HT-29 (cell line): ENCODE measurements at places on chromosomes 11 and 22.

DNA sequence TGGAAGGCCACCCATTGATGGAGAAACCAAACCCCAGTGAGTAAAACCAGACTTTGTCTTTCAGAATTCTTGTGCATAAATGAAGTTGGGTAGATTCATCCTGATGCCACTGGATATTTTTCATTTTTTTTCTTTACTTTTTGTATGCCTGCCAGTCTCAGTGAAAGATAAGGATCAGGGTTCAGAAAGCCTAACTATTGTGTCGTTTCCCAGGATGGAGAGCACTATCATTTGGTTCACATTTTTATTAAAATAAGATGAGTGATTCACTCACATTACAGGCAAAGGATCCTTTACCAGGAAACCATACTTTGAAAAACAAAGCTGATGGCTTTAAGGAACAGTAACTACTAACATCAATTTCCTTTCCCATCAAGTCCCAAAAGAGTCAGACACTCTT is 52.0 kb downstream of the ARFGAP2 start:
- DNase-seq: no peak

DNA sequence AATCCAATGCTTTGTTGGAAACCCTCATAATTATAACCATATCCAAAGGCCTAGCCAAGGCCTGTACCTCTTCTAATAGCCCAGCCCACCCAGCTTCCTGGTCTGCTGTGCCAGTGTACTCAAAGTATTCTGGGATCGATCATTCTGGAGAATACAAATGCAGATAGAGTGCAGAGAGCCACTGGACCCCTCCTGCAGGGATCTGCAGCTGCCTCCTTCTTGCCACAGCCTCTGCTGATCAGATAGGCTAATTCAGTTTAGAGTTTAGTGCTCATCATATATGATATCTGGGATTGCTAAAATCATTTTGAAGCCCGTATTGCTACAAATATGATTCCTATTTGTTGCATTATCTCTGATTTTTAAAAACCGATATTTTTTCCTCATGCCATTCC is 17.5 kb downstream of the CASP5 start:
- DNase-seq: no peak

DNA sequence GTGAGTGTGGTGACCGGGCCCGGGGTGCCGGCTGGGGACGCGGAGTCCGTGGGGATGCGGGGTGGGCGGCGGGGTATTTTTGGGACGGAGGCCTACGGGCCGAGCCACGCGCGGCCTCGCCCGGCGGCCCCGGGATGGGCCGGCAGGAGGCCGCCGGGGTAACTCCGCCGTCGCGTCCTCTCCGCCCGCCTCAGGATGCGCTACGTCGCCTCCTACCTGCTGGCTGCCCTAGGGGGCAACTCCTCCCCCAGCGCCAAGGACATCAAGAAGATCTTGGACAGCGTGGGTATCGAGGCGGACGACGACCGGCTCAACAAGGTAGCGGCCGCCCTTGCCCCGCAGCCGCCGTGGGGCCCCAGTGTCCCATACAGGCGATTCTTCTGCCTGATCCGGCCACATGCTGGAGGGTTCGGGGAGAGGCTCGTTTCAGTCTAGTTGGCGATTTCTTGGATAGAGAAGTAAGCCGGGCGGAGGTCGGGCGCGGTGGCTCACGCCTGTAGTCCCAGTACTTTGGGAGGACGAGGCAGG is 337 bp downstream of the RPLP2 start:
- no peak for DNase-seq

DNA sequence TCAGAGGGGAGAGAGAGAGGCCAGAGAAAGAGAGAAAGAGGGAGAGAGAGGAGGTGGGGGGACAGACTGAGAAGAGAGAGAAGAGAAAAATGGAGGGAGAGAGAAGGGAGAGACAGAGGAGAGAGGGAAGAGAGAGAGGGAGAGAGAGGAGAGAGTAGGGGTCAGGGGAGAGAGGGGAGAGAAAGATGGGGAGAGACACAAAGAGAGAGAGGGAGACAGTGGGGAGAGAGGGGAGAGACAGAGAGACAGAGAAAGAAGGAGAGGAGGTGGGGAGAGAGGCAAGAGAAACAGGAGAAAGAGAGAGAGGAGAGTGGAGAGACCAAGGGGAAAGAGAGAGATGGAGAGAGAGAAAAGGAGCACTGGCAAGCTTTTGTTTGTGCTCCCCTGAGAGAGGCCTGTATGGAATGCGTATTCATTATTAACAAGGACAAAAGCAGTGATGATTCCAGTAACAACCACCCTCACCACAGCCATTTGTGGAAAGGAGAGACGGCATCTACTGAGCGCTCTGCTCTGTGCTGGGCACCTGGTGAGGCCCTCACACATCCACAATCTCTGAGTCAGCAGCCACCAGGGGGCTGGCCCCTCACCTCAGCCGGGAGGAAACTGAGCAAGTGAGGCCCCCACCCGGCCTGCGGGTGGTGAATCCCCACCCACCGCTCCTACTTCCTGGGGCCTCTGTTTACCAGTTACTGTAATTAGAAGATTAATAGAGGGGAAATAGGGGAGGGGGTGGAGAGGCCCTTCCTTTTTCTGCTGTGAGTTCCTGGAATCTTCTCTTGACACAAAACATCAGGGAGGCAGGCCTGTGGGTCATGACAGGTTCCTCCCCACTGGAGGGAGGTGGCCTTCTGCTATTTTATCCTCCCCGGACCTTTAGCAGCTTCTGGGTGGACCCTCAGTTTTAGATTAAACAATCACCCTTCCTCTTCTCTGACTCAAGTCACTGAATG is 14.6 kb upstream of the MIAT start:
- no peak for DNase-seq

- DNase-seq: peak; percentile 98
These were observed 1.4 kb upstream of the NEAT1 start for GRCh38 chr11:65420979-65421793.

- DNase-seq: no peak
These were observed 5.7 kb upstream of the TTLL8 start for GRCh38 chr22:50063589-50064393.

DNA sequence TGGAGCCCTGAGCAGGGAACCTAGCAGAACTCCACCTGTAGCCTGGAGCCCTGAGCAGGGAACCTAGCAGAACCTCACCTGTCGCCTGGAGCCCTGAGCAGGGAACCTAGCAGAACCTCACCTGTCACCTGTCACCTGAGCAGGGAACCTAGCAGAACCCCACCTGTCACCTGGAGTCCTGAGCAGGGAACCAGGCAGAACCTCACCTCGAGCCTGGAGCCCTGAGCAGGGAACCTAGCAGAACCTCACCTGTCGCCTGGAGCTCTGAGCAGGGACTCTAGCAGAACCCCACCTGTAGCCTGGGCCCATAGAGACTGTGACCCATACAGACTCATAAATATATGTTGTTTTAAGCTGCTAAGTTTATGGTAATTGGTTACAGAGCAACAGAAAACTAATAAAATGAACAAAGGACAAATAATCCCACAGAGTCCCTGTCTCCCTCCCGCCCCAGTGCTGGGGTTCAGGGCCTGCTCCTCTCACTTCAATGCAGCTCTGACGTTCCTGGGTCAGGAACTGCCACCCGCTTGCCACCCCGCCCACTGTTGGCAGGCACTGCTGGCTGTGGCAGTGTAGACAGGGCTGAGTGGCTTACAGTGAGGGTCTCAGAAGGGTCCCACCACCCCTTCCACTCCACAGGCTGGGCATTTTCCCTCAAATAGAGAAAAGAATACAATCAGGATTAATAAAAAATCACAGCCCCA is 259.1 kb downstream of the TBC1D22A start:
- no peak for DNase-seq

DNA sequence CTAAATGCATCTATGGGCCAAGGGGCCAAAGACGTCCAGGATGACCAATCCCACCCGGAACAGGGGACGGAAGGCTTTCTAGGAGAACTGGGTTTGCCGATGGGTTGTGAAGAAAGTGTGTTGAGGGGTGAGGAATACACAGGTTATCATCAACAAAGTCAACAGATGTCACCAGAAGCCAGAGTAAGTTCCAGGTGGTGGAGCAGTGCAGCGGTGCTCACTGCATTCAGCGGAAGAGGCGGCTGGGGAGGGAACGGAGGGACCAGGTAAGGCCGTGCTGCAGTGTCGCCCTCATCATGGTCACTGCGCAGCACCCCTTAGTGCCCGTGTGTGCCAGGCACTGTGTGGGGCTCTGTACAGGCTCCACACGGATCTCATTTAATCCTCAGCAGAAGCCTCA is 176.0 kb downstream of the EFCAB6 start:
- DNase-seq: no peak

GRCh38 chr11:58433638-58434203 is 5.8 kb upstream of the OR5B2 start:
- no peak for DNase-seq

- DNase-seq: no peak
These were observed 84.6 kb upstream of the PARVA start for GRCh38 chr11:12292766-12293165.

- DNase-seq: no peak
These were observed 1.8 kb downstream of the SIK3 start for GRCh38 chr11:117096201-117096991.

- no peak for DNase-seq
These were observed 2.6 kb upstream of the RAB3IL1 start for GRCh38 chr11:61919705-61920631.

DNA sequence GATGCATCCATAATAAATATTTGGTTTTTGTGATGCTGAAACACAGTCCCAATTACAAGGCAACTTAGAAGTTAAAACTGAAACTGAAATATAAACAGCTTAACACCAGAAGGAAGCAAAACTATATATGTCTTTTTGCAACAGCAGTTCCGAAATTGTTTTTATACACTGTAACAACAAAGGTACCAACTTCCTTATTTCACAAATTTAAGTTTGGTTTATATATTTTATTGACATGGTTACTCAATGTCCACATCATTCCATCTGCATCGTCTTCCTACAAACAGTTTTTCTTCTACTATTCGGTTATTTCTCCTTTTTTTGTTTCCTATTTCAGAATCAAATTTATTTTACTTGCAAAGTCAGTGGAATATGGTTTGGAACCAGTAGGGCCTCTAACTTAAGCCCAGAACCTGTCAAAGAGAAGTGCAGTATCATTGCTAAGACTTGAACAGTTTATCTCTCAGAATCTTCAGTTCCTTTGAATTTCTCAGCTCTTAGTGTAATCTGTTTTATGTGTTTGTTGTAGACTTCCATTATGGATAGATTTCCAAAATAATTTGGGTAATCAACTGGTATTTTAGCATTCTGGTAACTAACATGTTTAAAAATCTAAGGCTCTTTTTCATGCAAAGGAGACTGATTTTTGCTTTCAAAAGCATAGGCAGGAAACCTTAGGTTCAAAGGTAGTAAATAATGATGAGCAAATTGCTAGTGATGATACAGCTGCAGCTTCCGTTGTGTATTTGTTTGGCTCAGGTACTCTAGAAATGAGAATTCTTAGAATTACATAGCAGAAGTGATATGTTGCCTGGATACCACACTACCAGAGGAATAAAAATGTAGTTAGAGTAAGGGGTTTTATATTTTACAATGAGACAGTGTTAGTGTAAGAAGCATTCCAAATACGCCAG is 8.2 kb upstream of the HSPA8 start:
- no peak for DNase-seq

DNA sequence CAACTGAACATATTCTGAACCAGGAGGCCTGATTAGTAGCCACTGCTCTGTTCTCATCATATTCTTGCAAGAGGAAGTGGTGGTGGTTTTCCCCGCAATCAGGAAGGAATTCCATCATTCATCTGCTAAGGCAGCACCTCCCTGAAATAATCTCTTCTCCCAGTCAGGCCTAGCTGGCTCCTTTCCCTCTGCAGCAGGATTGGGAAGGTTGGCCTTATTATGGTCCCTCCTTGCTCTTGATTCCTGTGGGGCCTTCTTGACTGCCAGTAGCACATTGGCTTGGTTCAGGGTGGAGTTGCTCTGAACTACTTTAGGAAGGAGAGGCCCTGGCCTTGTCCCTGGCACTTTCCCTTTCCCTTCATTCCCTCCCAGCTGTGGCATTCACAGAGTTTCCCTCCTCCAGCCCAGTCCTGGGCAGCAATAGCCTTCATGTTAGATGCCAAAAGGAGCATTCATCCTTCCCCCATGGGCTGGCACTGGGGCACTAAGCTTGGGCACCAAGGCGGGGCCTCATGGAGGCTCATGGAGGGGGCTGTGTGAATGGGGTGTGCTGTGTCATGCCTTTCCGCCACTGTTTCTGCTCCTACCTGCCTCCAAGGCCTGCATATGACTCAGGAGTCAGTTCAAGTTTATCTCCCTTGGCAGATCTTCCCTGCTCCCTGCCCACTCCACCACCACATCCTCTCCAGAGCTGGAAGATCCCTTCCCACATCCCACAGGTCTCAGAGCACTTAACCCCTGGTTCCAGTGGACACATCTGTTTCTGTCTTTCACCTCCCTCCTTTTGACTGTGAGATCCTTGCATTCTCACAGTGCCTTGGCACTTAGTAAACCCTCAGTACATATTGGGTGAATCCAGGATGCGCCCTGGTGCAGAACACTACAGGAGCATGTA is 27.6 kb upstream of the CD44 start:
- DNase-seq: peak; percentile 66

DNA sequence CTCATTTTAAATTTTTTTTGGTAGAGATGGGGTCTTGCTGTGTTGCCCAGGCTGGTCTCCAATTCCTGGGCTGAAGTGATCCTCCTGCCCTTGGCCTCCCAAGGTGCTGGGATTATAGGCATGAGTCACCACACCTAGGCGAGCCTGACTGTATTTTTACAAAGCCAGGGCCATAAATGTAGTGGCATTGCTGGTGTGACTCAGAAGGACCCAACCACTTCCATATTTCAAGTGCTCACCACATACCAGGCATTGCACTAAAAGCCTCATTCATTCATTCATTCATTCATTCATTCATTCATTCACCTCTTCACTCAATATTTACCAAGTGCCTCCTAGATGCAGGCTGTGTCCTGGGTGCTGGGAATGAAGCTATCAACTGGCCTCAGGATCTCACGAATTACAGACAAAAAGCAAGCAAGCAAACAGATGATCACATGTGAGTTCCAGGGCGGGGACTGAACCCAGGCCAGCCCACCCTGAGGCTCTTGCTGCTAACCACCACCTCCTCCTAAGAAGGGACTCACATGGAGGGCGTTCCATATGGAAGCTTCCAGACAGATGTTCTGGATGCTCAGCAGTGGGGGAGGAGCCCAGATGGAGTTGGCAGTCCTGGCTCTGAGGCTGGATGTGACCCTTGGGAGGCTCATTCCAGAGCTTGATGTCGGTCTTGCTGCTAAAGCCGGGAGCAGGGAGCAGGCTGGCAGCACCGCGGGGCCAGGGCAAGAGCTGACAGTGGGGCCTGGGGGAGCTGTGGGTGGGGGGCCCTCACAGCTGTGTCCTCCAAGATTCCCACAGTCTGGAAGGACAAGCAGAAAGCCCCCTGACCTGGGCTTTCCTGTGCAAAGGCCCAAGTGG is 158.8 kb downstream of the CTTN start:
- DNase-seq: peak; percentile 36

DNA sequence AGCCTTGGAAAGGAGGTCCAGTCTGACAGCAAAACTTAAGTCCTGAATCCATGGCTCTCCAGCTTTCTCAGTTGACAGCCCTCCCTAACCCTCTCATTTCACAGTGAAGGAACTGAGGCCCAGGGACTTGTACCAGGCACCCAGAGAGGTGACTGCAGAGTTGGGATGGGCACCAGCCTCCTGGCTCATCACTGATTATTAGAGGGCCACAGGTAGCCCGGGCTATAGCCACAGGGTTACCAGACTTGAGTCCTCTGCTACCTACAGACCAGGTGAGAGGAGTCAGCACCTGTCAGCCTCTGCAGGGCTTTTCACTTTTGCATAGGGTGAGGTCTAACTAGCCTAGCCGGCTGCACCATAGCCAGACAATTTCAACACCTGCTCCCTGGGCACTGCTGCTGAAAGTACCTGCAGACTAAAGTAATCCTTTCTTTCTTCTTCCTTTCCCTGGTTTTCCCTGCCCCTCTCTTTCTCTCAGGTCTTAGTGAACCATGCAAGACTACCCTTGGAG is 37.6 kb downstream of the SYT13 start:
- no peak for DNase-seq

GRCh38 chr11:59666969-59667368 is 1.9 kb downstream of the PATL1 start:
- DNase-seq: no peak
